ENCODE measurements at places on chromosomes 3 and 15. TPM values are rescaled to one million over a fixed set of nuclear protein-coding genes. Genes with fewer than 3 reads are reported as not detected.

PEX5L gene
- 0.76 TPM for polyA plus RNA-seq

GRCh38 chr3:90010341-90010740 lies 902.9 kb downstream of the EPHA3 start:
- no peak for DNase-seq

GOLGA8G gene
- not detected for polyA plus RNA-seq

LRRN1 gene
- polyA plus RNA-seq: 20.1 TPM

ESYT3 gene
- polyA plus RNA-seq: 1.1 TPM

DNA sequence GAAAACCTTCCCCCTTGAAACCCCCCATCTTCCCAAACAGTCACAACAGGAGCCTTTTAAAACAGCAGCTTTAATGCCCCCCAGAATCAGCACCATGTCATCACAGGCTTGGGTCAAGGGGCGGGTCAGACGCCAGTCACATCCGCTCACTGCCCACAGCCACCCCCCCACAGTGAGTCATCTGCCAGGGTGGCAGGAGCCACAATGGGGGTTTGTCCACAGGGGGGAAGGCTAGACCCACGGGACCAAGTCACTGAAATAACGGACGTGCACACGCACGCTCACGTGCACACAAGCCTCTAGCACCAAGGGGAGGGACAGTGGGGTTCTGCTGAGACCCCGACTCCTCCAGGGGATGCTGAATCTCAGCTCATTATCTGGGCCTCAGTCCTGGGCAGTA lies 441 bp upstream of the UCN2 start:
- DNase-seq: no peak

FAM3D gene
- polyA plus RNA-seq: 1.8 TPM

GRCh38 chr3:129077222-129077621 lies 16.6 kb downstream of the GP9 start:
- no peak for DNase-seq
